ENCODE measurements at places on chromosomes 7 and 10. TPM values are rescaled to one million over a fixed set of nuclear protein-coding genes. Genes with fewer than 3 reads are reported as not detected.

GRCh38 chr10:102395400-102396316 lies at the start of gene NFKB2:
Gene NFKB2 (plus strand): TSS chr10:102395705. CDS start chr10:102395960, 255 bp downstream.
- H3K27me3 ChIP-seq = no peaks in the 10 kb centered on the region
- H3K4me3 ChIP-seq = peak within 1 kb of the TSS; percentile 50
- peak; percentile 94 for DNase-seq

Gene FAM180A
- 5.7 TPM for total RNA-seq

Gene PROSER2
- total RNA-seq = 27.1 TPM

Gene AGAP9
- total RNA-seq = 6.1 TPM

- H3K4me1 ChIP-seq = peaks cover 95% of the 10 kb centered on the region
- no peak overlapping the region for H3K4me3 ChIP-seq
- DNase-seq = no peak
- no peaks in the 10 kb centered on the region for H3K27me3 ChIP-seq
- H3K36me3 ChIP-seq = peaks cover 74% of the 10 kb centered on the region
Observed at GRCh38 chr10:80280071-80280800, 9.2 kb downstream of the MAT1A start.

DNA sequence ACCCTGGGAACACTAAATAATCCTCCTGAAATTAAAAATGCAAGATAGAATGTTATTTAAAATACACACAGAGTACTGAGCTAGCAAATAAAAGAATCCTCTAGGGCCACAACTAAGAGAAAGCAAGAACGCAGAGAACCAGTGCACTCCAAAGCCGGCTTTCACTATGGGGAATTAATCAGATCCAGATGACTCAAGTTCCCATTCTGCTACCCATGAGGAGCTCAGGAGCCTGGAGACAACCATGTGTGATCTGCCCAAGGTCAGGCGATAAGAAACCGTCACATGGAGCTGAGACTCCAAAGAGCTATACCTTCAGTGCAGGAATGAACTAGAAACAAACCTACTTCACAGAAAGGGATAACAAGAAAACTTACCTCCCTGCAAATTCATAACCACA lies 19.5 kb upstream of the CYREN start:
- H3K4me1 ChIP-seq = no peaks in the 10 kb centered on the region
- H3K27ac ChIP-seq = no peak overlapping the region
- peaks cover 18% of the 10 kb centered on the region for H3K36me3 ChIP-seq
- H3K4me3 ChIP-seq = no peak overlapping the region

DNA sequence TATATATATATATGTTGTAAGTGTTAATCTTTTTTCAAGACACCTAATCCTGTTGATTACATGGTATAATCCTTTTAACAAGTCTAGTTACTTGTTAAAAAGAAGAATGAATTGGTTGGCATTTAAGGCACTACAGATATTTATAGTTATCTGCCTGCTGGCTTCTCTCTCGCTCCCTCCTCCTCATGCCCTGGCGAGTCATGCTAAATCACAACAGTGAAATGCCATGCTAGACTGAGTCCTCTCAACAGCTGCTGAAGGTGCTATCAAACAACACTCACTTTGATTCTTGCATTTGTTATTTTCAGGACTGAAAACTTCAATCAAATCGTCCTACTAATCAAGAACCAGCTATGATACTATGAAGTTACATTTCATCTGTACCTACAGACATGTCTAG lies 15.4 kb downstream of the NRAP start:
- no peak for DNase-seq
- H3K27ac ChIP-seq = no peak overlapping the region
- H3K36me3 ChIP-seq = no peaks in the 10 kb centered on the region
- no peaks in the 10 kb centered on the region for H3K27me3 ChIP-seq
- no peak overlapping the region for H3K4me3 ChIP-seq

Gene CRYGN
- not detected for total RNA-seq

Gene KLF6
- total RNA-seq = 85.5 TPM

GRCh38 chr10:98539578-98539977 lies 92.8 kb upstream of the HPS1 start:
- DNase-seq = no peak
- H3K36me3 ChIP-seq = no peaks in the 10 kb centered on the region
- H3K4me1 ChIP-seq = no peaks in the 10 kb centered on the region
- no peaks in the 10 kb centered on the region for H3K27me3 ChIP-seq

Data from right lobe of liver (tissue), 6 donors.